ENCODE measurements at places on chromosomes 7 and 10.

- no peak for DNase-seq
Measured at GRCh38 chr7:131947661-131948060, 391.2 kb upstream of the PODXL start.

DNA sequence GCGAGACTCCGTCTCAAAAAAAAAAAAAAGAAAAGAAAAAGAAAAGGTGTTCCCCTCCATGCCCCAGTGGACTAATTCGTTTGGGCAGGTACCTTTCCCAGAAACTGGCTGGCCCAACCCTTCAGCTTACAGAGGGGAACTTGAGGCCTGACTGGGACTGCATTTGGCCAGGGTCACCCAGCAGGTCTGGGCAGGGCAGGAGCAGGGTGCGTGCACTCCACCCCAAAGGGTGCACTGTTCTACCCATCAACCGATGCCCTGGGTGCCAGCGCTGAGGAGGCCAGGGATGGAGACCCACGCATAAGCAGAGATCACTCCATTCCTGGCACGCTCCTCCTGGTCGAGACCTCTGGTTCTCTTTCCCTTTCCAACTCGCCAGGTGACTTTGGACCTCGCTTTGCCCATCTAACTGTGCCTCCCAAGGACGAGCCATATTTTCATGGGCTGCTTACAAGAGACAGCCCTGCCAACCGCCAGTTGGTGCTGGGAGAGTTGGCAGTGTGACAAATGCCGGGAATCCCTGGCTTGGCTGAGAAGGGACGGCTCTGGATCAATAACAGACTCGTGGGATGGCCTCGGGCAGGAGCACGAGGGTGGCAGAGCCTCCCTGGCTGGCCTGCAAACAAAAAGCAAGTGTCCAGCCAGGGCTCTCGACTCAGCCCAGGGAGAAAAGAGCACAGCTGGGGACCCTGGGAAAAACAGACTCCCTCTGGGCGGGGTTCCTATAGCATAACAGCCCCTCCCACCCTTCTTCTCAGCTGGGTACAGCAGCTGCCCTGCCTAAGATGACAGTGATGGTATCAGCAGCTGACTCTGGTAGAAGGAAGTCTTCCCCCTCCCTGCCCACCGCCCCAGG is 7.9 kb downstream of the HSPB1 start:
- DNase-seq = no peak

GRCh38 chr10:26697163-26697921 is at the start of gene PDSS1:
Gene PDSS1, plus strand, starts transcription at chr10:26697701. Its CDS starts 11 bp downstream, at chr10:26697712.
- DNase-seq = peak; percentile 59

DNA sequence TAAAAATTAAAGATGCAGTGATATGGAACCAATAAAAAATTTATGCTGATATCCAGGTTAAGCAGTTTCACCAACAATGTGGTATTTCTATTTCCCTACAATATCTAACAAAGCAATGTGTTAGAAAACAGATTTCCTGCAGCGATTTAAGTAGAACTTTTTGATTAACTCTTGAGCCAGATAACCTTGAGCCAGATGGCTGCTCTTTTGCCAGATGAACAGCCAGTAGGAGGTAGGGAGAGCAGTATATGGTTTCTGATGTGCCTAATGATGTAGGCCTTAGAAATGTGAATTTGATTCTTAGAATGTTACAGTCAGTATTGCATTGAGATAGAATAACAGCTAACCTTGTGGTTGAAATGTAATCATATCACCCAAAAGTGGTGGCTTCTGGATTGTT is 31.1 kb downstream of the STAMBPL1 start:
- DNase-seq = no peak

DNA sequence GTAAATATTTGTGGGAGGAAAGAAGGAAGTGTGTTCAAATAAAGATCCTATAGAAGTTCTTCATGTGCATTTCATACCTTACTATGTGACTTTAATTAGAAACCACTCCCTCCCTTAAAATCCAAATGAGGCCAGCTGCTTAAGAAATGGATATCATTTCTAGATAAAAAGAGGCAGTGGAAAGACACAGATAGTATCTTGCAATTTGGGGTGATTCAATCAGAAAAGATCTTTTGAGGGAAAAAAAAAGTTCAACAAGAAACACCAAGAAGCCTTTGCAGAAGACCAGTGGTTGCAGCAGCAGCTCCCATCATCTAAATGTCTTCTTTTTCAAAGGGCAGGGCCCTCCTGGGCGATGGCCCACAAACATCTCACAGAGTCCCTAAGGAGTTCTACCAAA is 200.1 kb downstream of the LRRN3 start:
- DNase-seq = no peak

Measured in activated CD4-positive, alpha-beta T cell treated with anti-CD3 and anti-CD28 coated beads for 4 hours (primary cell).